GM12864 (cell line): ENCODE measurements at places on chromosomes 11 and 22.

GRCh38 chr11:101010899-101011298 lies 118.7 kb downstream of the PGR start:
- DNase-seq = no peak

- DNase-seq = no peak
These were observed 14.6 kb downstream of the PLXNB2 start for GRCh38 chr22:50292643-50293440.

- DNase-seq = no peak
These were observed 84.8 kb downstream of the OTOG start for GRCh38 chr11:17631702-17632365.

GRCh38 chr11:59698506-59698905 lies 15.1 kb downstream of the OR10V1 start:
- no peak for DNase-seq

GRCh38 chr11:6538456-6538855 lies 41.4 kb downstream of the DNHD1 start:
- DNase-seq = no peak

DNA sequence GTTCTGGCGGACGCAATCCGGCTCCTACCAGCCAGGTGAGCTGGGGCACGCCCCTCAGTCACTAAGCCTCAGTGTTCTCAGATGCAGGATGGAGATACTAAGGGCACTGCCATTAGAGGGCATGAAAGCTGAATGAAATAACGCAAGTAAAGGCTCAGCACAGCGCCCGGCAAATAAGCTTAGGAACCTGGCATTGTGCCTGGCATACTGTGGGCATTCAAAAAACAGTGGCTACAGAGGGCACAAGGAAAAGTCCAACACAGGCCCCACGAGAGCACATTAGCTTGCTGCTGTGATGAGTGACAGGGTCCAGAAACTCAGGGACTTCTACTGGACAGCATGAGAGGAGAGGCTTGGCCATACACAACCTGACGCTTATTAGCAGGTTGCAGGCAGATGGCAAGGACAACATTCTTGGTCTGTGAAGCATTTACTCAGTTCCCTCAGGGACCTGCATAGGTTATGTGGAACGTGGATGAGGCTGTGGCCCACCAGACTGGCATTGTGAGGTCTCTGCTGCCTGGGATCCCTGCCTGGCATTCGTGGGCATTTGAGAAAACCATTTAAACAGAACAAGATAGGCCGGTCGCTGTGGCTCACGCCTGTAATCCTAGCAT lies 12.2 kb downstream of the TXN2 start:
- DNase-seq = no peak

- DNase-seq = no peak
These were observed 20.0 kb downstream of the PATE3 start for GRCh38 chr11:125807909-125808308.
